ENCODE measurements at places on chromosomes 12 and 14.

DNA sequence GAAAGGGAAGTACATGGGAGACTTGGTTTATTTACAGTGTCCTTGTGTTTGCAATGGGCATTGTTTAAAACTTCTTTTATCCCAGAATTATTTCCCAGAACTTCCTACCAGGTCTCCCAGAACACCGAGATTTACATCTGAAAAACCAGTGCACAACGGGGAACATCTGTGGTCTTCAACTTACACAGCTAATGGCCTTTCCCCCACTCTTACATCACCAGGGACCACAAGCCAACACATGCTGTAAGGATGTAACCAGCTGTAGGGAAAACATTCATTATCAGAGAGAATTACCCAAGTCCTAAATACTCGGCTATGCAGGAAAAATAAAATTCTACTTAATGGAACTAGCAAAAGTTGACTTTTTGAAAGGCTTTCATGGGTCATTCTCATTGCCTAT, 267.6 kb downstream of the DUSP6 start:
- DNase-seq, result peak; percentile 90

DNA sequence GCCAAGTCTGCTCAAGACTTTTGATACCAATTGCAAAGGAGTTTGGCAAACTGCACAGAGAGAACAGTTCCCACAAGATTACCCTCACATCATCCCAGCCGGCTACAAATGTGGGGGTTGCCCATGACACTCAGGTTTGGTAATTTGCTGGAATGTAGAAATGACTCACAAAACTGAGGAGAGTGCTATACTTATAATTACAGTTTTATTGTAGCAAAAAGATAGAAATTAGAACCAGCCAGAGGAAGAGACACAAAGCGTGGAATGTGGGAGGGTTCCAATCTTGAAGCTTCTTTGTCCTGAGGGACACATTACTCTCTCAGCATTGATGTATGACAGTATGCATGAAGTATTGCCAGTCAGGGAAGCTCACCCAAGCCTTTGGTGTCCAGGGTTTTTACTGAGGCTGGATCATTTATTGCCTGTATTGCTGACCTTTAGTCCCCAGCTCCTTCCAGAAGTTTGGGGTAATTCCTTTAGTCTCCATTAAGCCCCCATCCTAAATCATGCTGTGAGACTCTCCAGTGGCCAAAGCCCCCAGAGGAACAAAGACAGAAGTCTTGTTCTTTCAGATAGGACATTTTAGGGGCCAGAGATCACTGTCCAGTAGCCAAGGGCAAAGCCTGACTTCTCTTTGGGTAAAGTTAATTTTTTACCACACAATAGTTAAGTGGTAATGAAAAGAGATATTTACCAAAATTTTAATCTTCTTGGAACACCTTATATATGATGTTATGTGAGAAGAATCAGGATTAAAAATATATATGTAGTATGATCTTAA, 9.9 kb downstream of the TBK1 start:
- no peak for DNase-seq

DNA sequence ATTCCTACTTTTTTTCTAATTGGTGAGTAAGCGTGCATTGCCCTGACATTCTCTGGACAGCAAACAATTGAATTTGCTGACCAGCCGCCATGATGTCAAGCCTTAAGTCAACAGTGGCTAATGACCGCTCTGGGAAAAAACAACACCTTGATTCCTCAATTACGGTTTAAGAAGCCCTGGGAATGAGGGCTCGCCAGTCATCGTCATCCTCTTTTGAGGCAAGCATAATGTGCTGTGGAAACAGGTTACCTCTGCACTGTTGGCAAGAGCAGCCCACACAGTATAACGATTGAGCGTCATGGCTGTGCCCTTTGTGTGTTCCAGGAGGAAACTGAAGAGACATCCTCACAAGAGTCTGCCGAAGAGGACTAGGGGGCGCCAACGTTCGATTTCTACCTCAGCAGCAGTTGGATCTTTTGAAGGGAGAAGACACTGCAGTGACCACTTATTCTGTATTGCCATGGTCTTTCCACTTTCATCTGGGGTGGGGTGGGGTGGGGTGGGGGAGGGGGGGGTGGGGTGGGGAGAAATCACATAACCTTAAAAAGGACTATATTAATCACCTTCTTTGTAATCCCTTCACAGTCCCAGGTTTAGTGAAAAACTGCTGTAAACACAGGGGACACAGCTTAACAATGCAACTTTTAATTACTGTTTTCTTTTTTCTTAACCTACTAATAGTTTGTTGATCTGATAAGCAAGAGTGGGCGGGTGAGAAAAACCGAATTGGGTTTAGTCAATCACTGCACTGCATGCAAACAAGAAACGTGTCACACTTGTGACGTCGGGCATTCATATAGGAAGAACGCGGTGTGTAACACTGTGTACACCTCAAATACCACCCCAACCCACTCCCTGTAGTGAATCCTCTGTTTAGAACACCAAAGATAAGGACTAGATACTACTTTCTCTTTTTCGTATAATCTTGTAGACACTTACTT, 138.9 kb downstream of the HMGA2 start:
- DNase-seq, result no peak

DNA sequence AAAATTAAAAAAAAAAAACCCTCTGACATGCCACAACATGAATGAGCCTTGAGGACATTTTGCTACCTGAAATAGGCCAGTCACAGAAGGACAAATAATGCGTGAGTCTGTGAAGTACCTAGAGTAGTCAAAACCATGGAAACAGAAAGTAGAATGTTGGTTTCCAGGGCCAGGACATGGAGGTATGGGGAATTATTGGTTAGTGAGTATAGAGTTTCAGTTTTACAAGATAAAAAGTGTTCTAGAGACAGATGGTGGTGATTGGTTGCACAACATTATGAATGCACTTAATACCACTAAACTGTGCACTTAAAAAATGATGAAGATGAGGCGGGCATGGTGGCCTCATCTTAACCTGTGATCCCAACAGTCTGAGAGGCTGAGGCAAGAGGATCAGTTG, 47.6 kb upstream of the ZFP36L1 start:
- DNase-seq, result no peak

DNA sequence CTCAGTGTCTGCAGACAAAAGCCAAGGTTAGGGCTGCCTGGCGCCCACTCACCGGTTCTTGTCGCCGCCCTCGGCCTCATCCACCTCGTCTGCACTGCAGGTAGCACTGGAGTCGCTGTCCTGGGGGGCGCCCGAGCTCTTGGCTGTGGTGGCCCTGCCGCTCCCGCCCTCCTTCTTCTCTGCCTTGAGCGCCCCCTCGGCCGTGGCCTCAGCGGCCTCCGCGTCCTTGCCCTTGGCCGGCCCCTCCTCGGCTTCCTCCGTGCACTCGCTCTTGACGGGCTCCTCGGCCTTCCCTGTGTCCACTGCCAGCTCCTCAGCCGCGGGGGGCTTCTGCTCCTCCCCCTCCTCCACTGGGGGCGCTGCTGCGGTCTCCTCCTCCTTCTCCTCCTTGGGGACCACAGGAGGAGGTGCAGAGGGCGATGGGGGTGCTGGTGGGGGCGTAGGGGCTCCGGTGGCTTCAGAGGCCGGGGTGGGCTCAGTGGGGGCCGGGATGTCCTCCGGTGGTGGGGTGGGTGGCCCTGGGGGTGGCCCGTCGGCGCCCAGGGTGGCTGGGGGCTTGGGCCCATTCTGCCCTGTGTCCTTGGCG, 77.2 kb downstream of the RFLNA start:
- no peak for DNase-seq

GRCh38 chr12:58435647-58436046, 484.7 kb downstream of the LRIG3 start:
- no peak for DNase-seq

GRCh38 chr12:6538420-6539313, 4.3 kb downstream of the GAPDH start:
- no peak for DNase-seq

GRCh38 chr14:37580146-37580545, 14.9 kb downstream of the FOXA1 start:
- no peak for DNase-seq

DNA sequence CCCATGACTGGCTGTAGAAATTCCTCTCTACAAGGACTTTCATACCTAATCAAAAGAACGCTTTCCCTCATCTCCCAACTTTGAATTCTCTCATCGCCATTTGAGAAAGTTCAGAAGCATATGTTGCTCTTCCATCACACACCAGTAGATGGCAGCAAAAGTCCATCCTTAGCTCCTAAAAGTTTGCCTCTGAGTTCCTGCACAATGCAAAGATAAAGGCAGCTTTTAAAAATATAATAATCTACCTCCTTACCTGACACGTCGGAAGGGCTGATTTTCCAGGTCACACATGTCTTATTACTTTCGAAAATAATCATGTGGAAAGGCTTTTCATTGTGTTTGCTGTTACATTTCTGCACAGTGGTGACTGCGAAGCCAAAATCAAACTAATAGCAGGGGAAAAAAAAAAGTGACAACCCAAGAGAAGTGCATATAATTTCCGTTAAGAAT, 456.7 kb upstream of the SEL1L start:
- peak; percentile 78 for DNase-seq

DNA sequence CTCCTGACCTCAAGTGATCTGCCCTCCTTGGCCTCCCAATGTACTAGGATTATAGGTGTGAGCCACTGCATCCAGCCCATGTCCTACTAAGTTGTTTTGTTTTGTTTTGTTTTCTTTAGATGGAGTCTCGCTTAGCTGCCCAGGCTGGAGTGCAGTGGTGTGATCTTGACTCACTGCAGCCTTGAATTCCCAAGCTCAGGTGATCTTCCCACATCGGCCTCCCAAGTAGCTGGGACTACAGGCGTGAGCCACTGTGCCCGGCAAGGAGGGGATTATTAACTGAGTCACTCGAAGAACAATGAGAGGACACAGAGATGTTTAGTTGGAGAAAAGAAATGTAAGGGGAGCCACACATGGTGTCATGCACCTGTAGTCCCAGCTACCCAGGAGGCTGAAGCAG, 18.0 kb upstream of the ERBB3 start:
- DNase-seq, result no peak

- DNase-seq, result no peak
These were observed 5.3 kb downstream of the RAD52 start for GRCh38 chr12:944211-944610.

DNA sequence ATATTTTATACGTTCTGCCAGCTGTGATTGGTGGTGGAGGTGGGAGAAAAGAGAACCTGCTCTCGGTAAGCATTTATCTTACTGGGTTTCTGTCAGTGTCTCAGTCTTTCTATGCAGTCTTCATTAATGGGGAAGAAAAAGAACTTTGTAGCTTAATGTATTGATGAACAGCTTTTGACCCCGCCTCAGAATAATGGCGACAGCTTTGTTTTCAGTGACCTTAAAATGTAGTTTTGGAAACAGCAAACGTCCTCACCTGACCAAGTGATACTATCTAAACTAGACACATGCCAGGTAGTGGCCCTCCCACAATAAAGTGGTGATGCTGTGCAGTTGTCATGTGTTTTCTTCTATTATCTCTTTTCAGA, 1.4 kb downstream of the DACT1 start:
- DNase-seq, result peak; percentile 60

DNA sequence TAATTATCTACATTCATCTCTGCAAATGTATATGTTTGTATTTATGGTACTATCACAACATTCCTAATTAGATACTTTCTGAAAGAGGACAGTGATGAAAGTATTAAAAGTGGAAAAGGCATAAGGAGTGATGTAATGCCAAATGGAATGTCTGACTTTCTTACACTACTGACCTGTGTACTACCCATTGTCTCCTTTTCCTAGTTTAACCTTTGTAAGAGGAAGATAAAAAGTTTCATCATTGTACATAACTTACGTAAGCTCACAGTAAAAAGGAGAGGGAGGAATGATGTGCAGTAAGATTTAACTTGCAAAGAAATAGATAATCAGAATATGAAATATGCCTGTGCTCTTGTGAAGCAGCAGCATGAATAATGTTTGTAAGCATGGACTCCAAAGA, 55.9 kb downstream of the SOX5 start:
- DNase-seq, result no peak

GRCh38 chr14:37202265-37202664, 4.5 kb downstream of the MIPOL1 start:
- no peak for DNase-seq

GRCh38 chr12:125310461-125310860, 245.2 kb downstream of the AACS start:
- DNase-seq, result no peak

DNA sequence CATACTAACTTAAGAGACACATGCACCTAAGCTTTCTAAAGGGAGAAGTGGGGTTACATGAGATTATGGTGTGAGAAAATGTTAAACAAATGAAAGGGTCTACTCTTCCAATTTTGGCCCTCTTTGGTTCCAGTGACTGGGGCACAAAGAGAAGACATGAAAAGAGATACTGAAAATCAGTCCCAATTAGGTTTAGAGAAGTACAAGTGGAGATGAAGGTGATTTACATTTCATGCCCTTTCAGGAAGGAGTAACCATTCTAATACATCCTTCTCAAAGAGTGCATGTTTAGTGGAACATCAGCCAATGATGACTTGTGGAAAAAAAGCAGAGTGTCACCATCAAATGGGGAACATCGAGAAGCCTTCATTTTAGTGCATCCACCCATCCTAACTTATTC, 14.4 kb downstream of the MGP start:
- DNase-seq, result no peak

DNA sequence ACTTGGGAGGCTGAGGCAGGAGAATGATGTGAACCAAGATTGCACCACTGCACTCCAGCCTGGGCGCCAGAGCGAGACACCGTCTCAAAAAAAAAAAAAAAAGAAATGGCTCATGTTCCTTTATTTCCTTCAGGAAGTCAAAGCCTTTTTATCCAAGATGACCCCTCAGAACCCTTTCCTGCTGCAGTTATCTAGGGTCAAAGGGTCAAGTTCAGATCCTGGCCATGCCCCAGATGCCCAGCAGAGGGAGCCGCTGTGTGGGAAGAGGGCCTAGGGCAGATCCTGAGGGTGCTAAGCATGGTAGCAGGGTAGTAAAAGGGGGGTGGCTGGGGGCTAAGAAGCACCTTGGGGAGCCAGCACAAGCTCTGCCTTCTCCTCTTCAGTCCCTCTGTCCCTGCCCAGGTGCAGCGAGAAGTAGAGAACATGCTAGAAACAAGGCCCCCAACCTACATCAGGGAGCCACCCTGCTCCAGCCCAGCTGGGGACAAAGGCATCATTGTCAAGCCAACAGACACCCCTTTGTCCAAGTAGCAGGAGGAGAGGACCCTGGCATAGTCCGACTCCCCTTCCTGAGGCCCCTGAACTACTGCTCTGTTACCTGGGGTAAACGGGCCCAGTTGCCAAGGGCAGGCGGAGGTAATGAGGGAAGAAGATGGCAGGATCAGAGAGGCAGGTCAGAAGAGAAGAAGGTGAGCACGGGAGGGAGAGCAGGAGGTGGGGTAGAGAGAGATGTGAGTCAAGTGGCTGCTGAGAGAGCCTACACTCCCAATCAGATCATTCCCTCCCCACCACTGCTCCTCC, 6.5 kb downstream of the NFE2 start:
- DNase-seq, result no peak

DNA sequence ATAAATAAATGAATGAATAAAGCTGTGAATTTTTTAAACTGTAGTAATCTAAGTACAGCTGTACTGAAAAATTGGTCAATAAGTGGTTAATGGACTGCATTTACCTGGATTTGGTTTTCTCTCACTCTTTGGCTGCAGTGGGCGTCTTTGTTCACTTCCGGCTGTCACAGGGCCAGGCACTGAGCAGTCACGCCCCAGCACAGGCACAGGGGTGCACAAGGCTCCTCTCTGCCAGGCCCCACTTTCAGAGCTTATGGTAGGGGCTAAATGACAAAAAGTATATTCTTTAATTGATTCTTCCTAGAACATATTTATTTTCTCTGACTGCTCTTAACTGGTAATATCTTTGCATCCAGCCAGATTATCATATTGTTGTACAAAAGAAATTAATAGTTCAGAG, 70.6 kb upstream of the DYNC1H1 start:
- no peak for DNase-seq

- DNase-seq, result peak; percentile 20
These were observed 65.3 kb upstream of the PTPRR start for GRCh38 chr12:70985850-70986249.

- no peak for DNase-seq
These were observed 20.4 kb downstream of the RGS6 start for GRCh38 chr14:71952381-71953363.
